ENCODE measurements at places on chromosomes 12 and 14.

- no peak for DNase-seq
These were observed 21.8 kb upstream of the GXYLT1 start for GRCh38 chr12:42166501-42166900.

GRCh38 chr12:66693901-66694513 lies 15.1 kb upstream of the GRIP1 start:
- peak; percentile 60 for DNase-seq

GRCh38 chr12:76199808-76200207 lies 115.3 kb upstream of the NAP1L1 start:
- DNase-seq: no peak

DNA sequence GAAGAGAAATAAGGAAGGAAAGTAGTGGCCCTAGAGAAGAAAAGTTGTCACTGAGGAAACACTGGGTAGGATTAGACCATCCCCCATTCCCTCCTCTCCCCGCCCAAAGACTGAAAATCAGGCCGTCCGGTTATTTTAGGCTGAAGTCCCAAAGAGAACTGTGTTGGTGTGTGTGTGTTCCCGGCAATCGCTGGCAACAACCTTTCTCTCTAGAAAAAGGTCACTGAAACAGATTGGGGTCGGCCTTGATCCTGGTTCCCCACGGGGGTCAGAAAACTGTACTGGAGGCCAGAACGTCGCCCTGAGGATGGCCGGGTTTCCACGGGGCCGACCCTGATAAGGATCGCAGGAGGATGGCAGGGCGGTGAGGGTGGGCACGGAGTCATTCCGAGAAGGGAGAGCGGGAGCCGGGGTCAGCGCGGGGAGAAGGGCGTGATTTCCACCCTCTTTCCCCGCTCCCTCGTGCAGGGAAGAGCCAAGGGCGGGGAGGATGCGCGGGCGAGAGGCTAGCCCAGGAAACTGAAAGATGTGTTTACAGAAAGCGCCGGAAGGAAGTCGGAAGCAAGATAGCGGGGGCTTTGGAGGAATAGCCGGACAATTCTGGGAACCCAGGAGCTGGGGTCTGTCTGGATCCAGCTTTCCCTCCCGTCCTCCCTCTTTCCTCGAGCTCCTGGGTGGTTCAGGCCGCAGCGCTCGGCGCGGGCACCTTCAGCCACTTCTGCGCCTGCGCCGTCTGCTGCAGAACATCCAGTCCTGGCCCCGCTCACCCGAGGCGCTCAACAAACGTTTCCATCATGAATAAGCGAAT lies 25.3 kb upstream of the SPTLC2 start:
- DNase-seq: peak; percentile 35

GRCh38 chr12:88720231-88720630 lies 140.0 kb upstream of the KITLG start:
- no peak for DNase-seq

DNA sequence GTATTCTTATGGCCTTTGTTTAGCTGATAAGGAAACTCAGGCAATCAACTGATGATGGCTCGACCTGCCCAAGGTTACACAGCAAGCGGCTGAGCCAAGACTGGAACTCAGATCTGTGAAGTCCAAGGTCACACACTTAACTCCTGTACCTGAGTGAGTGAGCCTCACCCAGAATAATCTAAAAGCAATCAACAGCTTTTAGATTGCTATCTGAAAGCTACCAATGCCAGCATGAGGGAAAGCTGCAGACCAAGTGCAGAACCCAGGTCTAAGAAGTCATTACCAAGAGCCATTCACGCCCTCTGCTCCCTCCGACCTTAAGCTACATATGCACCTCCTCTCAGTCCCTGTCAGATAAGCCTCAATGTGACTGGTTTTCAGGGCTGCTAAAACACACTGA lies 12.1 kb downstream of the APPL2 start:
- no peak for DNase-seq

GRCh38 chr14:49962621-49963020 lies 69.7 kb downstream of the ARF6 start:
- DNase-seq: peak; percentile 82

- DNase-seq: no peak
These were observed 221.2 kb upstream of the TMPO start for GRCh38 chr12:98294051-98294805.

DNA sequence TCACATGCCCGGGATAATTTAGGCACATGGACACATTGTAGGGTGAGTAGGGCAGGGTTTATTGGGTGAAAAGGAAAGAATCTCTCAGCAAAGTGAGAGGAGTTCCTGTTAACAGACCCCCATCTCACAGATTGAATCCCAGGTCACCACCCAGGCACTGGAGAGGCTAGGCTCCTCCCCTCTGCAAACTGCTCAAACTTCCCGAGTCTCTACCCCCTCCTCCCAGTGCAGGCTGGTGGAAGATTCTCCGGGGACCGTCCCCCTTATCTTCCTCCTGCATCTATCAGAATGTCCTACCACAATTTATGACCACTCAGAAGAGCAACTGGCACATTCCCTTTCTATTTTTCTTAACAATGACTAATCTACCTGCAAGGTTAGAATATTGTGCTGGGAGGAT lies 126.0 kb downstream of the NTF3 start:
- DNase-seq: no peak

DNA sequence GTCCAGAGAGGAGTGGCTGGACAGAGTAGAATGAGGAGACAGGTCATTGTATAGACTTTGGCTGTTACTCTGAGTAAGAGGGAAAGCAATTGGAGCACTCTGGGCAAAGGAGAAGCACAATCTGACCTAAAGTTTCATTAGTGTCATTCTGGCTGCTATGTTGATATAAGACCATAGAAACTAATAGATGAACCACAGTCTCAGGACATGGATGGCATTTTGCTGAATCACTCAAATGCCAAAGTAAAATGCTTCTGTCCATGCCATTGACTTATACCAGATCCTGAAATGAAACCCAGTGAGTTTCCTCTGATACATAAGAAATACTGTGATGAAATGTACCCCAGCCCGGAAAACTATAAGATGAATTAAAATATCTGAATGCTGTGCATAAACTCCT lies 65.8 kb upstream of the COCH start:
- no peak for DNase-seq

- no peak for DNase-seq
These were observed 47.4 kb downstream of the BORCS5 start for GRCh38 chr12:12404297-12404696.

- no peak for DNase-seq
These were observed 263.1 kb upstream of the CRY1 start for GRCh38 chr12:107356266-107356936.

GRCh38 chr12:5730962-5731361 lies 214.1 kb downstream of the ANO2 start:
- DNase-seq: no peak

- no peak for DNase-seq
These were observed 133.2 kb downstream of the SLC35F4 start for GRCh38 chr14:57732463-57733285.

GRCh38 chr14:76793956-76794355 lies 18.7 kb downstream of the ANGEL1 start:
- DNase-seq: no peak

GRCh38 chr12:131129839-131130238 lies 176.1 kb downstream of the ADGRD1 start:
- no peak for DNase-seq

Data from GM12864 (cell line).